ENCODE measurements at places on chromosomes 5 and 9. TPM values are rescaled to one million over a fixed set of nuclear protein-coding genes. Genes with fewer than 3 reads are reported as not detected.
A peak's percentile ranks its signal among the peaks of the same experiment; 100 is the strongest.

GRCh38 chr5:756865-757345 lies 27.6 kb downstream of the ZDHHC11B start:
- peak; percentile 77 for DNase-seq

DNA sequence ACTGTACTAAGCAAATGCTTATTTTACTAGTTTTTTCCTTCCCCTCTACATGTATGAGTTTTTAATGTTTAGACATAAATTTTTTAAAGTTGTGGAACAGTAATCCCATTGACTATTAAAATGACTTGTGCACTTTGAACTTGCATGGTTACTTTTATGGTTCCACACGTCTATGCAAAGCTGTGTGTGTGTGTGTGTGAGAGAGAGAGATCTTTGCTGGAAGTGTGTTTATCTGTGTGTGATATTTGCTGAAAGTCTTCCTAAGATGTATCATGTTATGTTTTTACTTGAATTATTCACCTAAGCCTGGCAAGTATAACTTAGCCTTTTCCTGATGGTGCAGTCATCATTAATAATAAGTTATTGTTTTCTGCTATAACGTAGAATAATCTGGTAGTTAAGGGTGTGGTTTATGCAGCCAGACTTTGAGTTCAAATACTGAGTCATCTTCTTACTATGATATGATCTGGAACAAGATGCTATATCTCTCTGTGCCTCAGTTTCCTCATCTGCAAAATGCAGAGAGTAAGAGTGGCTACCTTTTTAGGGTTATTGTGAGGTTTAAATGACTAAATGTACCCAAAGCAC lies 138.6 kb downstream of the SMARCA2 start:
- DNase-seq = no peak

- no peak for DNase-seq
Observed at GRCh38 chr5:126865299-126865698, 88.4 kb downstream of the LMNB1 start.

GRCh38 chr5:167440846-167441245 lies 850.6 kb upstream of the WWC1 start:
- DNase-seq = no peak

GRCh38 chr9:86079865-86080469 lies 19.4 kb downstream of the GOLM1 start:
- no peak for DNase-seq

MARCHF3 gene
- polyA plus RNA-seq = 5.2 TPM

DNA sequence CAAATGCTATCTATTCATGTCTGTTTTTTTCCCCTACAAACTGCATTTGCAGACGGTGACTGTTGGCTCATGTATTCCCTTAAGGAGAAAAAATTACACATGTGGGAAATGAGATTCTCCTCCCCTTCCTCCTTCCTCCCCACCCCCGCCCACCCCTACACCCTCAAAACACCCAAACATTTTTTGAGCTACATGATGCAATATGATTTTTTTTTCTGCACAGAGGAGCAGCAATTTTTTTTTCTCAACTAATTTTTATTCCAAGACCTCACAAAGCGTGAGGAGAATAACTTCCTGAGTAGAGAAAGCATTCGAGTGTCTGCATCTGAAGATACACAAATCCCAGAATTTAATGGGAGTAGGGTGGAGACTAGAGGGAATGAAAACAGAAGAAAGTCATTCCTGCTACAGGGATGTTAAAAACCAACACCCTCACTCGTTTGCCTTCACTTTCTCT lies 118.1 kb downstream of the PRDM6 start:
- no peak for DNase-seq

DNA sequence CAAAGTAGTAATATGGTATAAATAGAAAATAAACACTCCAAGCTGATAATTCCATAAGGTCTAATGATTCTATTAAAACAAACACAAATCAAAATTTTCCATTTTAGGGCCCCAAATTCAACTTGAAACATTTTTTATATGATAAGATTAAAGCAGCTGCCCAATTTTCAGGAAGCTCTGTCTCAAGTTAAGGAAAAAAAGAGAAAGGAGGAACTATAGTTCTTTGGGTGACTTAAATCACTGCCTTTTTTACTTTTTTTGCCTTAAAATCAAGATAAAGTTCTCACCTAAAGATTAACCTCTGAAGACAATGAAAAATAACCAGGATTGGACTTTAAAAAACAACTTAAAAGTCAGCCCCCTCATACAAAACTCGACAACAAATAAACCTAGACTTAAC lies 76.0 kb upstream of the IFNE start:
- no peak for DNase-seq

DNA sequence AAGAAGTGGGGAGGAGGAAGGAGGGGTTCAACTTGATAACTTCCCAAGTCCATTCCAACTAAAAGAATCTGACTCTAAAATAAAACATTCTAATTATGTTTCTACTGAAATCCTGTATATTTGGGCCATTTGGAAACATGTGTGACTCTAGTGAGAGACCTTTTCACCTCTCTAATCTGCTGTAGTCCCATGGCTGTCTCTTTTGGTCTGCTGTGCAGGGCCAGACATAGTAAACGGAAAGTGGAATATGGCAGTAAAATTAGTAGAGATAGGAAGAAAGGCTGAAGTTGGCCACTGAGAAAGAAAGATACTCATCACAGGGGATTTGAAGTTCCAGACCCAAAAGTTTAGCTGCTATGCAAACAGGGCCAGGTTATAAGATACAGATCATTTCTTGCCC lies 15.9 kb downstream of the RFX3 start:
- DNase-seq = no peak

GRCh38 chr5:59673438-59674058 lies 220.0 kb downstream of the PDE4D start:
- no peak for DNase-seq

- no peak for DNase-seq
Observed at GRCh38 chr5:175697846-175698245, 40.0 kb downstream of the HRH2 start.

DNA sequence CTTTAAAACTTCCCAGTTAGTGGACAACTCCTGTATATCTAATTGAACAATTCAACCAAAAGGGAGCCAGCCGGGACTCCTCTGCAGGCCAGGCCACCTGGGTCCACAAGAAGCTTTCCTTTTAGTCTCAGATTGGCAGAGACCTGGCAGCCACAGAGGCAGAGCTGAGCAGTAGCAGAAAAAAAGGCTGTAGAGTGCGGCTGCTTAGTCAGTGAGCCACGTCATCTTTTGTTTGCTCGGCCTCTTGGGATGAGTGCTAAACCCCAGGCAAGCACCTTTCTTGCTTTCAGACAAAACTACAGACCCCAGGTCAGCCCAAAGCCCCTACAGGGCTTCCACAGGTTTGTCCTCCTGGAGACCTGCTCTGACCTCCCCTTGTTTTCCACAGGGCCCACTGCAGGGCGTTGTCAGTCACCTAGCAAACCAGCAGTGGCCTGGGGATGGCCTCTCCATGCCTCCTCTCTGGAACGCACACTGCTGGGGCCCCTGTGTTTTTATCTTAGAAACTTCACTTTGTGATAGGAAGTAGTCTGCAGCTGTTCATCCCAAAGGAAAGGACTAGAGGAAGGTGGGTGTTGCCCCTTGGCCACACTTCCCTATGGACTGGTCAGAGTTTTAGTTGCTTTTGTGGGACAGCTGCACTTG lies 49.9 kb downstream of the SHB start:
- DNase-seq = no peak

DNA sequence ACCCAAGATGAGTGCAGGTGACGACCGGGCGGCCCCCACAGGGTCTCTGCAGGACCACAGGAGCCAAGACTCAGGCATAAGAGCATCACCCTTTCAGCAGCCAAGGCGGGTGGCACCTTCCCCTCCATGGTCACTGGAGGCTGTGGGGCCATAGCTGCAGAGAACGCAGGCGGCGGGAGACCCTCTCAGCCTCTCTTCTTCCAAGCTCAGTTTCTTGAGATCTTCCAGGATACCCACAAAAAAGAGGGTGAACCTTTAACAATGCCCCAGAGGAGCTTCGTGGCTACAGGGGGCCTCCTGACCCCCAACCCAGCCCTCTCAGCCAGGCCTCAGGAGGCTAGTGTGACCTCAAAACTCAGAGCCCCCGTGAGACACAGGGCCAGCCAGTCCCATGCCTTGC lies 5.8 kb upstream of the TBC1D9B start:
- no peak for DNase-seq

- no peak for DNase-seq
Observed at GRCh38 chr5:133642153-133642722, 29.9 kb upstream of the FSTL4 start.

KIF4B gene
- polyA plus RNA-seq = 0.24 TPM

DNA sequence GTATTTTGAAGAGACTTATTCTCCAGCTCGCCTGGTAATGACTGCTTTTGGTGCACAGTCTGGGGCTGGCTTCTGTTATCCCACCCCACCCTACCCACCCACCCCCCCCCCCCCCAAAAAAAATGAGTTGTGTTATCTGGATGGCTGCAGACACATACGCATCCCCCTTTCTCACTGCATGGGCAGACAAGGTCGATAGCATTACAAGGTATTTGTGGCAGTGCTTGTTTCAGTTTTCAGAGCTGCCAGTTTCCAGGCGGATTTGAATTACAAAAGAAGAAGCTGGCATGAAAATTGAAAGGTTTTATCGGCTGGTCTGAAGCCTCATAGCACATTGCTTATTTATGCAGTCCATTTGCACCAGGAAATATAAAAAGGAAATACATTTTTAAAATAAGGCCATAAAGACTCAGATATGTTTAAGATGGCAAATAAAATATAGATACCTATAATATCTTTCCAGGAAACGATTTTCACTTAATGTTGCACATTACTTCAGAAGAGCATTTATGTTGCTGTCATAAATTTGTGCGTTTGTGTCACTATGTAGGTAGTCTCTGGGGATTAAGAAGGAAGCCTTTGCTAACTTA lies 85.1 kb upstream of the GRHPR start:
- DNase-seq = no peak

DNA sequence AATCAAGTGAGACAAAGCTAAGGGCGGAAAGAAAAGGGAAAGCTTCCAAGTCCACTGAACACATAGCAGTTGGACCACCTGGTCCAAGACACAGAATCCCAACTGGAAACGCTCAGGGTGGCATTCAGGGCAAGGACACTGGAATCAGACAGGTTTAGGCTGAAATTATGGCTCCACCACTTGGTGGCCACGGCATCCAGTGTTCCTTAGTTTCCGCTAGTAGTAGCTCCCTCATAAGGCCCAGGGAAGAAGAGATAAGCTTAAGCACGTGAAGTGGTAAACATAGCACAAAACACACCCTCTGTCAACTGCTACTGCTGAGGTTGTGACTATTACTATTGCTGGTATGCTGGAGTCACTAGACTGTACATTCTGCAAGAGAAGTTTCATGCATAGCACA lies 209.4 kb downstream of the GLIS3 start:
- DNase-seq = no peak

SPATA6L gene
- polyA plus RNA-seq = 7.9 TPM

SPARC gene
- polyA plus RNA-seq = 1,862 TPM

- DNase-seq = no peak
Observed at GRCh38 chr9:10571699-10572098, 41.1 kb downstream of the PTPRD start.

ANXA2R gene
- 1.5 TPM for polyA plus RNA-seq

- DNase-seq = no peak
Observed at GRCh38 chr5:143679777-143680176, 132.2 kb upstream of the HMHB1 start.

GRCh38 chr9:1125741-1126140 lies 75.6 kb downstream of the DMRT2 start:
- DNase-seq = no peak

- DNase-seq = no peak
Observed at GRCh38 chr5:5080790-5081189, 59.3 kb upstream of the ADAMTS16 start.

Data from left lung (tissue), 14 donors.